ENCODE measurements at places on chromosomes 1 and 21. TPM values are rescaled to one million over a fixed set of nuclear protein-coding genes. Genes with fewer than 3 reads are reported as not detected.
A peak's percentile ranks its signal among the peaks of the same experiment; 100 is the strongest.

DNA sequence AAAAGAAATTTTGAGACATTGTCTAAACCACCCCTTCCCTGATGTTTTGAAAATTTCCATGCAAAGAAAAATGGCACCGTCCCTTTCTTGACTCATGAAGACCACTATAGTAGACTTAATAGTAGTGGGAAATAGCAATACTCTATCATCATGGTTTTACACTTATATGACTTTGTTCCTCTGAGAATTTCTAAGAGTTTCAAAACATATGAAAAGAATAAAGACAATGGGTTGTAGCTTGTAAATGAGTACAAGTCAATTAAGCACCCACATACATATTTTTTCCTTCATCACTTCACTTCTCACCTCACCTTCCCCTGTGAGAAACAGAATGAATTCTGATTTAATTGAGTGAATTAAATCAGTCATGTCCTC lies 151.7 kb downstream of the LYPLAL1 start:
- no peak for DNase-seq

- DNase-seq: no peak
Measured at GRCh38 chr1:220076861-220077762, 12.5 kb downstream of the BPNT1 start.

DNA sequence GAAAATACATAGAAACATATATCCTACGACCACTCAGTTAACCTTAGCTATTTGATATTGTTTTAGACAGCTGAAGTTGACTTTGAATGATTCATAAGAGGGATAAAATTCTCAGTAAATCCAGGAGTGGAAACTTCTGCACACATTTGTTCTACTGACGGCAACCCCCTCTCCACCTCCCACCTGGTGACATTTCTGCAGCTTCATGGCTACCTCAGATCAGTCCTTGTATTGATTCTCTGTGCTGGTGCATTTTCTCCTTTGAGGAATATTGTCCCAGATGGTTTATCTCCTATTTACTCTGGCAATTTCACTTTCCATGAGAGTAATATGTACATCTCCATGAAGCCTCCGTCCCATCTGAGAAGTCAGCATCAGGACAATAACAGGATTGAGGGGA lies 57.7 kb upstream of the COA6 start:
- no peak for DNase-seq

Gene FCAMR
- polyA plus RNA-seq: 8.1 TPM

DNA sequence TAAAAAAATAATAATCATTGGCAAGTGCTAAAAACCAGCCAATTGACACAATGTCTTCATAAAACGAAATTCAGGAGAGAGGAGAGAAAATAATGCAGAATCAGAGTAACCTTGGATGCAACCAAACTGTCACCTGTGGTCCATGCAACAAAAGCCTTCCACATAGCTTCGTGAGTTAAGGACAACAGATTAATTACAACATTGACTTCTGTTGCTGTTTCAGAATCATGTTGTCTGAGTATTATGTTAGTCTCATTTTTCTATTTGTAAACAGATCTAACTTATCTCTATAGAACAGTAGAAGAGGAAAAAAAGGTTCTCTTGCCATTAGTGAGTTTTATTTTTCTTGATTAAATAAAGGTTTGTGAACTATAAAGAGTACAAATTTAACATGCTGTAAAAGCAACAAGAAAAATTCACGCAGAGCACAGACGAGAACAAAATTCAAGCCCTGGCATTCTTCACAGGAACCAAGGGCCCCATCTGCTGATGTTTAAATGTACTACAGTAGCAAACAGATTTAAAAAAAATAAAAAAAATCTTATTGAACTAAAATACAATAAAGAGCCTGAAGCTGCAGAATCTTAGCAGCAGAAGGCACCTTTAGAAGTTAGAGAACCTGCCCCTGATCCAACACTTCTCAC lies 381.1 kb upstream of the PKN2 start:
- peak; percentile 28 for DNase-seq
